ENCODE measurements at places on chromosomes 6 and 20.

- peak; percentile 59 for DNase-seq
Observed at GRCh38 chr20:50305636-50306477, 115.2 kb downstream of the CEBPB start.

- no peak for DNase-seq
Observed at GRCh38 chr6:46581459-46582177, 71.0 kb downstream of the CYP39A1 start.

- DNase-seq = no peak
Observed at GRCh38 chr20:1562622-1563021, 5.1 kb upstream of the SIRPD start.

DNA sequence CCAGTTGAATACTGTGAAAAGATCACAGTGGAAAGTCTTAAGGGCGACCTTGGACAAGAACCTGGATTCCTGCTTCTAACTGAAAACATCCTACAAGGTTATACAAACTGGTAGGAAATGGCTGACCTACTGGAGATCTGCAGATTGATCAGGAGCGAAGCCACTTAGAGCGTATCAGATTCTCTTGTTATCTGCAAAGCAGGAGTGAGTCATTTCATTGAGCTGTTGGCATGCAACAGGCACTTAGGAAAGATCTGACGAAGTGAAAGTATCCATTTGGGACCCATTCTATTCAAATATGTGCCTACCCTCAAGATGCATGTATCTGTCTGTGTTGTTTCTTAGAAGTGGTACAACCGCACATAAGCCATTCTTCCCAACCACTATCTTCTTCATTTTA lies 131.2 kb upstream of the RIN2 start:
- no peak for DNase-seq

GRCh38 chr6:147954938-147955337 lies 387.7 kb upstream of the SASH1 start:
- DNase-seq = no peak

DNA sequence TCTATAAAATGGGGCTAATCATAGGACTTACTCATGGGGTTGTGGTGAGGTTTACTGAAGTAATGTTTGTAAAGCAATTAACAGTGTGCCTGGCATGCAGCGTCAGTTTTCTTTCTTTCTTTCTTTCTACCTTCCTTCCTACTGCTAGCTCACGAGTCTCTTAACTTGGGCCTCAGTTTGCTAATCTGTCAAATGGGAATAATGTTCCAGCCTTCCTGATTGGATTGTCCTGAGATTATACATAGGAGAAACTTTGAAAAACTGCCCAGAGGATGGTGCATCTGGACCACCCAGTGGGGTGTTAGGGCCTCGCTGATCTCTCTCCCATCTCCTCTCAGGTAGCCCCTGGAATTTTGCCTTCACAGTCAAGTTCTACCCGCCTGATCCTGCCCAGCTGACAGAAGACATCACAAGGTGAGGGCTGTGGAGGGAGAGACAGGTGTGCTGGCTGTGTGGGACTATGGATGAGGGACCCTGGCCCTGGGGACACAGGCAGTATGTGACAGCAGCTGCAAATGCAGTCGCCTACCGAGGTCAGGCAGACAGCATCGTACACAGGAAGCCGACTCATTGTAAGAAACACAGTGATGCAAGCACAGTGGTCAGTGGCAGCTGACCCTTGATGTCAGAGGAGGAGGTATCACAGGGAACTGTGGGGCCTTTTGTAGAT lies 27.5 kb downstream of the EPB41L1 start:
- no peak for DNase-seq
